ENCODE measurements at places on chromosomes 1 and 21.

DNA sequence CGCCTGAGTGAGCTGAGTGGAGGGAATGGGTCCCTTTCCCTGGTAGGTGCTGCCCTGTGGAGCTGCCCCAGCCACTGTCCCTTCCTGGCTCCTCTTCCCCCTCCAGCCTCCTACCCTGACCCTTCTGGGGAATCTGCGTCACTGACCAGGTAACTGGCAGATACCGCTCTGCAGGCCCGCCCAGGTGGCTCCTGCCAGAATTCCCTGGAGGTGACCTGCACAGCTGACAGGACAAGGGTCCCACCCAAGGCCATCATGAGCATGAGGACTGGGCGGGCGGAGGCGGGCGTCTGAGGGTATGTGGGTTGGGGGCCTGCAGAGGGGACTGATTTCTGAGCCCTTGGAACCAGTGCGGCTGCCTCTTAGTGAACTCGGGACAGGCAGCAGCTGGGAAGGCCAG, 32.5 kb downstream of the DHRS3 start:
- DNase-seq, result no peak

GRCh38 chr21:35927262-35927661, 133.1 kb downstream of the SETD4 start:
- DNase-seq, result no peak

- no peak for DNase-seq
Measured at GRCh38 chr1:191101960-191102359, 624.3 kb upstream of the BRINP3 start.

DNA sequence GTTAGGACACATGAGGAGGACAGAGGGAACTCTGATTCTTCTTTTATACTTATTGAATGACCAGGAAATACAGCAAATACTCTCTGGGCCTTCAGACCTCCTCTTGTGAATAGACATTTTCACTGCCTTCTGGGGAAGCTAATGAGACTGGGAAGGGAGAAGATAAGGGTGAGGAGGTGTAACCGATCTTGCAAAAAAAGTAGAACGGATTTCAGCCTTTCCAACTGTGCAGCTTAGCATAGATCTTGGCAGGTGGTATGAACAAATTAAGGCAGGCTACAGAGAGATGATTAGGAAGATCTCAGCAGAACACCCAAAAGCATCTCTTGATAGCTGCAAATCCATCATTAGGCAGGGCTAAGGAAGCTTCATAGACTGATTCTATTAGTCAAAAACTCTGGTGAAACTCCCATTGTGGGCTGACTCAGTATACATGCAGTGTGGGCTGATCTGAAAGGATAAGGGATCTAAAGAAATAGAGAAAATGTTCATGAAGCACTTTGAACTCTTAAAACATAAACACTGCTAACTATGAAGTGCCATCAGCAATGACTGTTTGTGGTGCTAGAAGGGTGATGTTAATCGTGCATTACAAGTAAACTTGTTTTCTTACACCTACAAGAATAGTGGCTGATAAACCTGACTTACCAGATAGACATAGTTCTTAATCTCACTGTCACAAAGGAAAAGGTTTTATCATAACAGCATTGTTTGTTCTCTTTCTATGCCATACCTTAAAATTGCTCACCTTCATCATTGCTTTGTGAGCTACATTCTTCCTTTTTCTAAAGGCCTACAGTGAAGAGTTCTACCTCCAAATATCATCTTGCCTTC, 85.5 kb upstream of the PALMD start:
- no peak for DNase-seq

GRCh38 chr1:53339736-53340635, 12.1 kb upstream of the LRP8 start:
- DNase-seq, result no peak

DNA sequence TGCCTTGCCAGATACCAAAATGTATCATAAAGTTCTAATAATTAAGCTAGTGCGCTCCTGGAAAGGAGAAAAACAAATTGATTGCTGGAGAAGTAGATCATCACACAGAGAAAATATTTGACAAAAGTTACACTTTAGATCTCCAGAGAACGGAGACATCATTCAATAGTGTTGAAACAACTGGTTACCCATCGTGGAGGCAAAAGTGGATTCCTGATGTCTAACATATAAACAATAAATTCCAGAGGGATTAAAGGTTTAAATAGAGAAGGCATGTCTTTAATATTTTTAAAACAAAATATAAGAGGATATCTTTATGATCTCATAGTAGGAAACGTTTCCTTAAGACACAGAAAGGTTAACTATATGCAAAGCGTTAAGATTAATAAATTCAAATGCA, 41.0 kb downstream of the NRIP1 start:
- DNase-seq, result no peak

GRCh38 chr1:4553761-4554160, 100.6 kb upstream of the AJAP1 start:
- DNase-seq, result no peak

- DNase-seq, result no peak
Measured at GRCh38 chr1:155622191-155622590, 12.2 kb downstream of the MSTO1 start.

- DNase-seq, result no peak
Measured at GRCh38 chr1:160711602-160712311, at the start of gene CD48. TSS of gene CD48 (minus strand) at chr1:160711822. CDS start at chr1:160711763, 59 bp downstream.

DNA sequence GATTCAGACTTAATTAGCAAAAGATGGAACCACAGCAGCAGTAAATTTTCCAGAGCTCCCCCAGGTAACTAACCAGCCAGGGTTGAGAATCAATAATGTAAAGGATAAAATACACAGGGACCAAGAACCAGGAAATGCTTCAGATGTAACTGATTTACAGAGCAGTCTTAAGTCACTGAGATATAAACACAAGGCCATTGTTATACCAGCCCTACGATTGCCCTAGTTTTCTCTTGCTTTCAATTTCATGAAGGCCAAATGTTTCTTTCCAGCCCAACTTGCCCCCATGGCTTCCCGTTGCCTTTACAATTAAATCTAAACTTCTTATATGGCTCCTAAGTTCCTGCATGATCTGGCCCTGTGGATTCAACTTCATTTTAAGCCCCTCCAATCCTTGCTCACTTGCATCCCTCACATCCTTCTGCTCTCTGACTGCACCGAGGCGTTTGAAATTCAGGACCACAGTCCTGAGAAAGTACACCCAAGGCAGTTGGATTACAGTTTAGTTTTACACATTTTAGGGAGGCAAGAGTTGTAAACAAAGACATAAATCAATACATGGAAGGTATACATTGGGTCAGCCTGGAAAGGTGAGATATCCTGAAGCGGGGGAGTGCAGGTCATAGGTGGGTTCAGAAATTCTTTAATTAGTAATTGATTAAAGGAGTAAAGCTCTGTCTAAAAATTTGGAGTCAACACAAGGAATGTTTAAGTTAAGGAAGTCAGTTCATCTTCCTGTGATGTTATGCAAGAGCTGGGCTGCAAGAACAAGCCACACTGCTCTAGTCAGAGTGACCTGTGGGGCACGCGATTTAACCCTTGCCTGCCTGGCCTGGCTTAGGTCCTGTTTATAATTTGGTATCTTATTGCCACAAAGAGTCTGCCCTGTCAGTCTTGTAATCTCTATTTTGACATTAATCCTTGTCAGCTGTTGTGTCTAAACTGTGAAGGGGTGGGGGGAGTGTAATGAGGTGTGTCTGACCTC, 69.9 kb upstream of the COG2 start:
- DNase-seq, result no peak

DNA sequence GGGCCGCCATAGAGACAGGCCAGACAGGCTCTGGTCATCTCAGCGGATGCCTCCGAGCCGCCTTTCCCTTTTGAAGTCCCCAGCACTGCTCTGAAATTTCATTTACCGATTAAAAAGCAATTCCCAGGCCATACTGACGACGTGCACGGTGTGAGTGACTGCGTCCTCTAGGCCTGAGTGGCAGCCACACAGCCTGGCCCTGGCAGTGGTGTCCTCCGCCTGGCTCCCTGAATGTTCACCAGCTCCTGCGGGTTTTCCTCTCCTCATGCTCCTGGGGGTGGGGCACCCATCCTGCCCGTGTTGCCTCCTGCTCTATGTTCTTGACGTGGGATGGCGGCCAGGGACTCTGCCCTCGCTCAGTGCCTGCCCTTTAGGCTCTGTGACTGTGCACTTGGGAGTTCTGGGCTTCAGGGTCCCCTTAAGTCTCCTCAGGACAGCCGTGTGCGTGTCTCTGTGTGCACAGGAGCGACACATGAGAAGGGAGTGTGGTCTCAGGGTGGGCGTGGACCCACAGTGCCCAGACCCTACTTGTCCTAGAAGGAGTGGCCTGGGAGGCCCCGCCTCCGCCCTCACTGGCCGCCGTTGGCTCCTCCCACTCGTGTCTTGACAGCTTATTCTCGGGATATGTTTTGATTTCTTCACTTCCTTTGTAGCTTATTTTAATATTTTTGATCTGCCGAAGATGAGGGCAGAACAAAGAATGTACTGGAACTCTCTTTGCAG, 3.6 kb downstream of the SKI start:
- no peak for DNase-seq

- DNase-seq, result no peak
Measured at GRCh38 chr1:55257958-55258357, 42.8 kb upstream of the USP24 start.

DNA sequence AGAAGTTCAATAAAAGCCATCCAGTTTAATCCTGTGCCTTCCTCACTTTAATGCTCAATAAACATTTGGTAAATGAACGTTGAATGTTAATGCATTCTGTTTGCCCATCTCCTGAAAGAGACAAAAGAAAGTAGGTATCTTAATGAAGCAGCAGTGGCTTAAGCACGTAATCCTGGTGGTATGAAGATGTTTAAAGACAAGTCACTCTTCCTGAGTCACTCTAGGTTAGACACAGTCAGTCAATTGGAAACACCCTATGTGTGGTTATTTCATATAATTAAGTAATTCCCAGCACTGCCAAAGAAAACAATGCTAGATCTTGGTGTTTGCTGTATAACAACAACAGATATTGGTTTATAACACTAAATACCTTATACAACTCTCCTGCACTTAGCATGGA, 334.0 kb upstream of the FMN2 start:
- no peak for DNase-seq

DNA sequence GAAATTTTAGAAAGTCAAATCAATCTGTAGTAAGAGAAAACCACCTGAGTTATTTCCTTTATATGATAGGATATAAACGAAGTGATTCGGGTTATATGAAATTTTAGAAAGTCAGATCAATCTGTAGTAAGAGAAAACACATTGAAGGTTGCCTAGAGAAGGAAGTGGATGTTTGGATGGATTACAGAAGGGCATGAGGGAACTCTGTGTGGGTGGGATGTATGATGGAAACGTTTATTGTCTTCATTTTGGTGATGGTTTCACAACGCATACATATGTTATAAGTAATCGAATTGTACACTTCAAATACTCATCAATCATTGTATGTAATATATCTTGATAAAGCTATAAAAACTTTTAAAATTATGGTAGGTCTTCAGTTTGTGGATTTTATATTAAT, 5.1 kb downstream of the CR1 start:
- DNase-seq, result no peak

DNA sequence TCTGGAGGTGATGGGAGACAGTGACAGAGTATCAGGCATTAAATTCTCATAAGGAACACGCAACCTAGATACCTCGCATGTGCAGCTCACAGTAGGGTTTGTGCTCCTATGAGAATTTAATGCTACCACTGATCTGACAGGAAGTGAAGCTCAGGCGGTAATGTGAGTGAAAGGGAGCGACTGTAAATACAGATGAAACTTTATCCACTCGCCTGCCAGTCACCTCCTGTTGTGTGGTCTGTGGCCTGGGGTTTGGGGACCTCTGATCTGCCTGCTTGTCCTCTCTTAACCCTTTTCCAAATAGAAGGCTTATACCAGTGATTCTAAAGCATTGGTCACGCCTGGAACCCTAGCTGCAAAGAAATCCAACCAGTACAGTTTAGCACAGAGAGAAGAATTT, 15.3 kb downstream of the GABPA start:
- no peak for DNase-seq

DNA sequence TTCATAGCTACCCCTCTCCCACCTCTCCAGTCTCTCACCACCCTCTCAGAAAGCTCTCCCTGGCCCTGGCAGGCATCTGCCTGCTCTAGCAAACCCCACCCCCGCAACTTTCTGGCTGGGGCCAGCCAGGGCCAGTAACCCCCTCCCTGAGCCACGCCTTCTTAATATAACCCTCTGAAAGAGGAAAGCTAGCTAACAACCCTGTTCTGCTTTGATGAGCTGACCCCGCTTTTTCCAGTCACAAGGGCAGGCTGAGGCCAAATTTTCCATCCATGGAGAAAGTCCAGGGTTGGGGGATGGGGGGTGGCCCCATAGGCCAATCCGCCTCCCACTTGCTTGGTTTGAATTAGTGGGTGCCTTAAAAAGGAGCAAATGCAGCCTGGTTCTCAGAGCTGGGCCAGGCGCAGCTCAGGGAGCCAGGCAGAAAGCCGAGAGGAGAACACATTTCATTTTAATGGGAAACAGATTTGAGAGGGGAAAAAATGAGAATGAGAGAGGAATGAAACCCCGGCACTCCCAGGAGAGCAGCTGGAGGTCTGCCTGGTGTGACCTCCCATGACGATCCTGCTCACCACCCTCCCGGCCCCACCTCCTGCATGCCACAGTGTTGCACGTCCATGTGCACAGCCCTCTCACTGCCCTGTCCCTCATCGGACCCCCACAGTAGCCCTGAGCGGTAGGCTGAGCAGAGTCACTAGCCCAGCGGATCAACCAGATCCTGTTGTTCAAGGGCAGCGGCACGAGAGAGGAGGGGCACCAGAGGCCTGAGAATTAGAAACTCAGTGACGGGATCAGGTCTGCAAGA, 62.3 kb downstream of the OPTC start:
- no peak for DNase-seq

GRCh38 chr1:41487126-41488039, 2.9 kb upstream of the EDN2 start:
- DNase-seq, result no peak

GRCh38 chr21:36491209-36491910, 11.4 kb upstream of the CLDN14 start:
- DNase-seq, result no peak

GRCh38 chr1:248788327-248788726, 32.8 kb upstream of the LYPD8 start:
- DNase-seq, result no peak

GRCh38 chr1:89112871-89113613, 12.9 kb downstream of the GBP2 start:
- DNase-seq, result no peak

GRCh38 chr1:26598890-26599289, 69.3 kb downstream of the RPS6KA1 start:
- no peak for DNase-seq

GRCh38 chr1:103900005-103900404, 150.3 kb downstream of the AMY1C start:
- DNase-seq, result no peak

DNA sequence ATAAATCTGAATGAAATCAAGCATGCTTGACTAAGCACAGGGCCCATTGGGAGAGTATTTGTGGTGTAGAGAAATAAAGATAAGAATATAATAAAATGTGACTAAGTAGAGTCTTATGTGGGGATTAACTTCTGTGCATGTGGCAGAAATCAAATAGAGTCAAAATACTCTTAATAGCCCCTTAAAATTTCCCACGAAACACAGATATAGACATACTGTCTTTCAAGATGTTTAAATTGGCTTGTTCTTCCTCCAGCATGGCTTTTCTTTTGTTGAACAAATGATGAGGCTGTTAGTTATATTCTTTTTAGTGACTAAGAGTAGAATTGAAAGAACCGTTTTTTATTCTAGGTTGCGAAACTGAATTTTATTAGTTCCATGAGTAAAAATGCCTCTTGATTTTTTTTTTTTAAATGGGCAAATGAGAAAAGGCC, 112.3 kb downstream of the RPS6KC1 start:
- no peak for DNase-seq

All from NCI-H2107 (cell line).